RWPE1 (cell line): ENCODE measurements at places on chromosomes 3 and 15.

- no peak for DNase-seq
These were observed 15.4 kb upstream of the RFC4 start for GRCh38 chr3:186821429-186822387.

DNA sequence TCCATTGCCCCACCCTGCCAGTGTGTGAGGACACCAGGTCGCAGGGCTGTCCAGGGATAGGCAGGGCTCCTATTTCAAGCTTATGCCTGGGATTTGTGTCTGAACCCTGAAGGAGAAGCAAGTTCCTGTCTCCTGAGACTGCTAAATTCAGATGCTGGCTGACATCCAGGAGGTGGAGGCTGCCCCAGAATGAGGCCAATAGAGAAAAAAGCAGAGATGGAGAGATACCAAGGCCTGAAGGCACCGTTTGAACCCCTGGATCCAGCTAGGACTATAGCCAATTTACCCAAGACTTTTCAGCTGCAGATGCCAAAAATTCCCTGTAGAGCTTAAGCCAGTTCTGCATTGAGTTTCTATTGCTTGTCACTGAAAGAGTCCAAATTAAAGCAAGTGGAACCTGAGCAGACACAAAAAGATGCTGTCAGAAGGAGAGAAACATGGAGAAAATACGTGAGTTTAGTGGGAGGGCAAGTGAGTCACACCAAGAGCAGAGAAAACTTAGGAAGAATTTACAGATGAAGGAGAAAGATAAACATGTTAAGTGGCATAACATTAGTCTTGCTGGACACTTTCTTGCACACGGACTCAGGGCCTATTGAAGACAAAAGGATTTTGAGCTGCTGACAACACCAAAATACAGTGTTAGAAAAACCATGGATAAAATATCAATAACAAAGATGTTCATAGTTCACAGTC, 148.6 kb downstream of the CNTN3 start:
- no peak for DNase-seq

DNA sequence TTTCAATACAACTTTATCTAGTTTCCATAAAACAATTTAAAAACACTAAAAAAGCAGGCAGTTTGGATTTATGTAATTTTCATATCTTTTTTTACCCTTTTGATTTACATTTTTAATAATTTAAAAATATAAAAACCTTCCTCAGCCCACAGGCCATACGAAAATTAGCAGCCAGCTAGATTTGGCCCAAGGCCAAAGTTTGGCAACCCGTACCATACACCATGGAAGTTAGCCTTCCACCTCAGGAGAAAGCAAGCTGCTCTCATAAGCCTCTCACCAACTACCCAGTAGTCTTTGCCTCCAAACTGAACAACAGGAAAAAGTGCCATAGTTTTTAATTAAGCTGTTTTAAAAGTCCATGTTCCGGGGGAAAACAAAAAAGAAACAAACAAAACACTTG, 107.3 kb upstream of the TRIM42 start:
- DNase-seq = no peak

GRCh38 chr3:98962951-98963350, 61.5 kb upstream of the DCBLD2 start:
- no peak for DNase-seq

GRCh38 chr3:144053121-144053520, 81.5 kb downstream of the DIPK2A start:
- peak; percentile 55 for DNase-seq

DNA sequence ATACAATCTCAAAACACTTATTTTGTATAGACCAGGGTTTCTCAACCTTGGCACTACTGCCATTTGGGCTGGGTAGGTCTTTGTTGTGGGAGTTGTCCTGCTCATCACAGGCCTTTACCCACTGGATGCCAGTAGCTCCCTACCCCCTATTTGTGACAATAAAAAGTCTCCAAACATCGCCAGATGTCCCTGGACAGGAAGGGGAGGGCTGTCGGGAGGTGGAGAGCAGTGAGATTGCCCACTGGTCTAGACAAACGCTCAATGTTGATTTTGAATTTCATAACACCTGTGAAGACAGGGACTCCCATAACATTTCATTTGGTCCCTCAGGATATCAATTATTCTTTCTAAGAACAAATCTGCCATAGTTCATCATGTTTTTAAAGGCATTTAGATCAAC, 151.7 kb upstream of the PTPRG start:
- no peak for DNase-seq

DNA sequence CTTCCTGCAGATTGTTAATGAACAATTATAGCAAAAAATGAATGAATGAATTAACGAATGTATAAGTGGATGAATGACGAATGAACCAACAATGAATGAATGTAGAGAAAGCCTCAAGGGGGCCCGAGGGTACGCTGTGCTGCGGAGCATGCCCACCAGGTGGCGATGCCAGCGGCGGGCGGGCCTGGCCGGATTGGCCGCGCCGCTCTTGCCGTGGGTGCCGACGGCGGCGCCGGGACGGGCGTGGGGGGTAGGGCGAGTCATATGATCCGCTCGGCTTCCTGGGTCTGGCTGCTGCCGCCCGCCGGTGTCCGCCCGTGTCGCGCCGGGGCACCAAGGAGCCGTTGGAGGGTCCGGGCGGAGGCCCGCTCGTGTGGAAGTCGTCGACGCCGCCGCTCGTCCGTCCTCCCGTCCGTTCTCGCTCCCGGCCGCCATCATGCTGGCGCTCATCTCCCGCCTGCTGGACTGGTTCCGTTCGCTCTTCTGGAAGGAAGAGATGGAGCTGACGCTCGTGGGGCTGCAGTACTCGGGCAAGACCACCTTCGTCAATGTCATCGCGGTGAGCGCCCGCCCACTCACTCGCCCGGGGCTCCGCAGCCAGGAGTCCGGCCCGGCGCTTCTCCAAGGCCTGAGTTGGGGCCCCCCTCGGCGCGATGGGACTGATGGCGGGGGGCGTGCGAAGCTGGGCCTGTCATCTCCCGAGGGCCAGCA, at the start of gene ARL8B:
ARL8B (plus strand) TSS at position 263 of the 711 bp plus-strand sequence; CDS start at position 437, 174 bp downstream.
- DNase-seq = peak; percentile 82

DNA sequence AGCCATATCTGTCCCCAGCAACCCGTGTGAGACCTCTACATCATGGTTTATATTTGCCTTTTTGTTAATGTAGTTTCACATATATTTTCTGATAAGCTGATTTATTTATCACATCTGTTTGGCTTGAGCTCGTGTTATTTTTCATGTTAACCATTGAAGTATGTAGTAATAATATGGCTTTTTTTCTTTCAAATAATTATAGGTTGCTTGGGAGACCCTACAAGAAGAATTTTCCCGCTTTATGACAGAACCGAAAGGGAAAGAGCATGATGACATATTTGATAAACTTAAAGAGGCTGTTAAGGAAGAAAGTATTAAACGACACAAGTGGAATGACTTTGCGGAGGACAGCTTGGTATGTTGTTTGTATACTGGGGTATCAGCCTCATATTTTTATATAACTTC, 63.9 kb downstream of the OPA1 start:
- DNase-seq = no peak

- peak; percentile 36 for DNase-seq
These were observed 60.9 kb downstream of the ASB7 start for GRCh38 chr15:100663086-100663914.

DNA sequence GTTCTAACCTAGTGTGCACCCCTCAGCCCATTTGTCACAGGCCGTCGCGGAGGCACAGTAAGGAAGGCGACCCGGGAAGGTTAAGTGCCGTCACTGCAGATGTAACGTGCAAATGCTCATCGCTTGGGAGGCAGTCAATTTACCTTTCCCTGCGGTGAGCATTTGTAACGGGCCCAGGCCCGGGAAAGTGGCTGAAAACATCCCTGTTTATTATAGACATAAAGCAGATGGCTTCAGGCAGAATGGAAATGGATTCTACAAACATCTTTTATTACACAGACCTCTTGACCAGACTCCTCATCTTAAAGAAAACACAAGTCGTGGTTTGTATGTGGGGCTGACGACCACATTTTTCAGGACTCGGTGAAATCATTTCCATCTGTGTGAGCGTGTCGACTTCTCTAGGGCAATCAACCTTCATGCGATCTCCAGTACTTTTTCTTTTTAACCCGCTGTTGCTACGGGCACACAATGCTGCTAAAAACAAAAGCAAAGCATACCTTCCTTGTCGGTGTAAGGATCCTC, 43.6 kb downstream of the NMNAT3 start:
- DNase-seq = no peak

GRCh38 chr3:105436687-105437086, 70.0 kb downstream of the ALCAM start:
- no peak for DNase-seq

DNA sequence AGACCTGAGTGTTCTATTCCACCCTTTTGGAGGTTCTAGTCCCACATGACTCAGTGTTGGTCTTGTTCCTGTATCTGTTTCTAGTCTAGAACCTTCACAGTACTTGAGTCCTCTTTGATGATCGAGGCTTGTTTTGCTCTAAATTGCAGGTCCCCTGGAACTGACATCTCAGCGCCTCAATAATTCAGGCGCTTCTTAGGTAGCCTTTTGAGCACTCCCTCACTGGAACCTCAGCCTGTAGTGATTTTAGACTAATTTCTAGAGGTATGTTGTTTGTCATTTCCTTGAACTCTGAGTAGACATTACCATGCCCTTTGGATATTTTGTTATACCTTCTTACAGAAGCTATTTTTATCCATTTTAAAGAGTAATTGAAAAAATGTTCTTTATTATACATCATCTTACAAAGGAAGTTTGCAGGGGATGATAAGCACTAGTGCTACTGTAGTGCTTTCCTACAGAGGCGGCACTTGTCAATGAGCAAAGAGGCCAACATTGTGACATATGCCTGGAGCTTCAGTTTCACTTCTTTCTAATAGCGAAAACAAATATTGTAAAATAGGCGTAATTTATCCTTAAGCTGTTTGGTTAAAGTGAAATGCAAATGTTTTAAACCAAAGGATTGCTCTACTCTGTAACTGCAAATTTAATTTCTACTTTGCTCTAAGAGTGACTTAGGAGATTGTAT, 75.7 kb downstream of the EFL1 start:
- no peak for DNase-seq

GRCh38 chr3:174863488-174863887, 4.4 kb downstream of the NAALADL2 start:
- DNase-seq = peak; percentile 30

GRCh38 chr3:177525987-177526712, 328.9 kb upstream of the TBL1XR1 start:
- no peak for DNase-seq

GRCh38 chr3:42801784-42802183, 2.5 kb downstream of the HIGD1A start:
- no peak for DNase-seq

- no peak for DNase-seq
These were observed 50.8 kb upstream of the PPARG start for GRCh38 chr3:12237912-12238650.

GRCh38 chr15:99722406-99722805, 10.8 kb downstream of the LYSMD4 start:
- no peak for DNase-seq

- DNase-seq = no peak
These were observed 231.0 kb downstream of the ITPR1 start for GRCh38 chr3:4724051-4724629.

GRCh38 chr3:57007521-57008460, 52.7 kb upstream of the SPATA12 start:
- DNase-seq = peak; percentile 45

GRCh38 chr3:30044515-30044914, 561.9 kb upstream of the TGFBR2 start:
- no peak for DNase-seq

- peak; percentile 1 for DNase-seq
These were observed 286.4 kb downstream of the ZIC4 start for GRCh38 chr3:147119989-147120388.

DNA sequence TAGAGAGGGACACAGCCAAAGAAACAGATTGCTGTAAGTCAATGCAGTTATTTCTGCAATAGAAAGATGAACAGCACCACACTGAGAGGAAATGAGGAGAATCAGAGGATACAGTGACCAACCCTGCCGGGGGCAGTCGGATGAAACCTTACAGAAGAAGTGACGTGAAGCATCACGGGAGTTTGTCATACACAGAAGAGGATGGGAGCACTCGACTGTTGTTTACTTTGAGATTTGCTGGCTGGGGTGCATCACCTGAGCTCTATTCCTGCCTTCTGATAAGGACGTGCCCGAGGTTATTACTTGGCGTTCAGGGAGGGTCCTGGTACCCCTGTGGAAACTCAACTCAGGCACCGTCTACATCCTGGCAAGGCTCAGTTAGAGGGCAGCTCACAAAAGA, 45.4 kb downstream of the MAGEF1 start:
- DNase-seq = no peak

GRCh38 chr15:39320886-39321285, 260.0 kb upstream of the THBS1 start:
- no peak for DNase-seq

- DNase-seq = no peak
These were observed 467.1 kb downstream of the RAP2B start for GRCh38 chr3:153629148-153629547.

- no peak for DNase-seq
These were observed 92.8 kb upstream of the UBE2E1 start for GRCh38 chr3:23712656-23713559.

- DNase-seq = no peak
These were observed 636.8 kb upstream of the KCNMB2 start for GRCh38 chr3:177899275-177900067.

GRCh38 chr15:57883701-57884100, 177.2 kb downstream of the POLR2M start:
- DNase-seq = no peak

DNA sequence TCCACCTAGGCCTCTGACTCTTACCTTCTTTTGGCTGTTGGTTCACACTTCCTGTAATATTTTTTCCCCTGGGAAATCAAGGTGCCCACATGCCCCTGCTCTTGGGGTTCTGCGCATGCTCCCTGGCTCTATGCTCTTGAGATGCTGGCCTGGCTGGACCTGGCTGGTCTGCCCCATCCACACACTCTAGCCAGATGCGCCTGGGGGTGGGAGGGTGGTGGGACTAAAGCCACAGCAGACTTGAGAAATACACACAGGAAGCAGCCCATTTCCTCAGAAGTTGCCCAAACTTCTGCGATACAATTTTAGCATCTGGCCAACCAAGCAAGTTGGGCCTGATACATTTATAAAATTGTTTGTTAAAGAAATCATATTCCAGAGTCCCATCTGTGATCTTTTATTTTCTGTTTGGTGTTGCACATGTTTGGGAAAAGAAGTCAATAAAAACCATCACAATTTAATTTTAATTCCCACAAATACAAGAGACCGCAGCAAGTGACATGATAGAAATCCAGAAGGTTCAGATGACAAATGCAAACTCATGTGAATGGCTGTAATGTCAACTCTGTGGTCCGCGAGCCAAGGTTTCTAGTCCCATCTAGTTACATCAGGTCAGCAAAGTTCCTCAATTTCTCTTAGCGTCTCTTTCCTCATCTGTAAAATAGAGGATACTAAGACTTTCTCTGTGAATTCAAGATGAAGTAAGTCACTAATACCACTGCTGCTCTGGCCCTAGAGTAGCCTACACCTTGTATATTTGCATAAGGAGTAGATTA, 55.9 kb upstream of the MEF2A start:
- DNase-seq = no peak

- DNase-seq = no peak
These were observed 346.3 kb downstream of the TIGIT start for GRCh38 chr3:114640126-114640525.
